ENCODE measurements at places on chromosomes 4 and X. TPM values are rescaled to one million over a fixed set of nuclear protein-coding genes. Genes with fewer than 3 reads are reported as not detected.
A peak's percentile ranks its signal among the peaks of the same experiment; 100 is the strongest.

GRCh38 chr4:15917297-15917696 is 21.2 kb downstream of the FGFBP1 start:
- DNase-seq = no peak
- H3K4me1 ChIP-seq = peaks cover 4% of the 10 kb centered on the region
- H3K4me3 ChIP-seq = no peak overlapping the region
- no peaks in the 10 kb centered on the region for H3K36me3 ChIP-seq
- no peak overlapping the region for H3K27ac ChIP-seq

DNA sequence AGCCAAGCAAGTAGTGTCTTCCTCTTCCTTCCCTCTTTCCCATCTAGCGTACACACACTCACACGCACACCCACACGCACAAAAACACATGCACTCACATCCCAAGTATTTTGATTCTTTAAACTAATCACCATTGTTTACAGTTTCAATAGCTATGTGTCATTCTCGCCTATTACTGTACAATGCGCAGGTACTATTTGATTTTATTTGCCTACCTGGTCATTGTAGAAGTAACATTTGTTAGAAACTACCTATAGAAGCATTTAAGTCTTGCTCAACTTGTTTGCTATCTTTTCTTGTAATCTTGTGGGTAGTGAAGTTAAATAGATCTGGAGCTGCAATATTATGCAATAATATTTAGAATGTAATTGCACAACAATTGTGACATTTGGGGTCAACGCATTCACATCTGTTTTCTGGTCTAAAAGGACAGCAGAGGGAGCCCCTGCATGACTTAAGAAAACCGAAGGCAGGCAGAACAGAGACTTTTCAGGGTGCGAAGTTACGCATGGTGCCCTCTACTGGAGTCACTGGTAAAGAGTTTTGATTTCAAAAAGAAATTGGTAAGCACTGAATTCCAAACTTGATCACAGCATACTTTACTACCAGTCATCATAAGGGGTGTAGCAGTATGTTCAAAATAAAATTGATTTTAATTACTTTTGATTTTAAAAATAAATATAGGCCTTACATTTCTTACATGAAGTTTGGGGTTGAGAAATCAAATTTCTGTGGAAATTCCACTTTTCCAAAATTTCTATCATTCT is 503.3 kb upstream of the FAM241A start:
- H3K36me3 ChIP-seq = no peaks in the 10 kb centered on the region
- peak; percentile 77 for DNase-seq
- H3K27me3 ChIP-seq = no peaks in the 10 kb centered on the region
- H3K4me1 ChIP-seq = no peaks in the 10 kb centered on the region

DNA sequence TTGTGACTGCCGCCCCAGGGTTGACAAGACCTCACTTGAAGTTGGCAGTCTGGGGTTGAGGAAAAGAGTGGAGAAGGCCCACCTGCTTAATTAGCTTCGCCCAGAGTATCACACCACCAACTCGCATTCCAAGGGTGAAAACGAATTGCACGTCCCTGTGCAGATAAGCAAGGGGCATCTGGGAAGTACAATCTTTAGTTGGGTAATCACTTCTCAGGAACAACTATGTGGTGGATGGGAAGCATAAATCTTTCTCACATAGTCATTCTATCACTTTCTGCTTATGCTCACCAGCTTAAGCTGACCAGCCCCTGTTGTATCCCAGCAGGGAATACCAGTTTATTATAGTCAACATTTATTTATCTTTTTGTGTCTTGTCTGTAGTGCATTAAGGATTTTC is 14.3 kb downstream of the SPCS3 start:
- no peaks in the 10 kb centered on the region for H3K27me3 ChIP-seq
- no peak overlapping the region for H3K4me3 ChIP-seq
- no peak overlapping the region for H3K27ac ChIP-seq
- DNase-seq = no peak

DNA sequence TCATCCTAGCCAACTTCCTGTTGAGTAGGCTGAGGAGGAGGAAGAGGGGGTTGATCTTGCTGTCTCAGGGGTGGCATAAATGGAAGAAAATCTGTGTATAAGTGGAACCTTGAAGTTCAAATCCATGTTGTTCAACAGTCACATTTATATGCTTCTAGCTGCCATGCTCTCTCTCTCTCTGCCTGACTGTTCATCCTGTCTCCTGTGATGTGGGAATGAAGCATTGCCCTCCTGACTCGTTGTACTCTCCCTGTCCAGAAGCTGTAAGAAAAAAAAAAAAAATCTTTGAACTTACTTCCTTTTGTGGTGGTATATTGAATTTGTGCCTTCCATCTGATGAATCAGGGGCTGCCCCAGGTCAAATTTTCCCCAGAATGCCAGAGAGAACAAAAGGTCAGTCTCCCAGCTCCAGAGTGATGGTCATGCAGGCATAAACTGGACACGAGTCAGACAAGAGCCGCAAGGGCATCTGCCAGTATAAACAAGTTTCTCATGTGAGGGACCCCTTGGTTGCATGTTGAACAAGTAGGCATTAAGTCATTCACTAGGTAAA is 257.0 kb downstream of the IDS start:
- no peaks in the 10 kb centered on the region for H3K27me3 ChIP-seq
- H3K4me1 ChIP-seq = no peaks in the 10 kb centered on the region
- H3K27ac ChIP-seq = no peak overlapping the region
- DNase-seq = no peak
- H3K4me3 ChIP-seq = no peak overlapping the region

The HERC6 gene
- polyA plus RNA-seq = 12.2 TPM

DNA sequence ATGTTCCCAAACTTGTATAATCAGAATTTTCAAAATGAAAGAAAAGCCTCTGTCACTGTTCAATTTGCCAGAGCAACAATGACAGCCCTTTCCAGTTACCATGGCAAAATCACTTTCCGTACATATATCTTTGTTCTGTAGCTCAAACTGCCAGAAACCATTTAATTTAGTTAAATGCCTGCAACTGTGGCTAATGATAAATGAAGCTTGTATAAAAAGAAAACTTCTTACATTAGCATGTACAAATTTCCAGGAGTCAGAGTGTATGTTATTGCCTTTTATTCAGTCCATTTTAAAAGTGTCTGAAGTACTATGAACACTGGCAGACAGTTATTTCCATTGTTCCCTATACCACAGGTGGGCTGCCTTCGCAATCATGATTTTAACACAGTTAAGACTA is 30.3 kb downstream of the ARAP2 start:
- no peak overlapping the region for H3K27ac ChIP-seq
- DNase-seq = no peak
- H3K4me1 ChIP-seq = no peaks in the 10 kb centered on the region
- no peaks in the 10 kb centered on the region for H3K36me3 ChIP-seq

The UCP1 gene
- polyA plus RNA-seq = 0.16 TPM

- H3K4me1 ChIP-seq = no peaks in the 10 kb centered on the region
- H3K27ac ChIP-seq = no peak overlapping the region
- no peak overlapping the region for H3K4me3 ChIP-seq
- no peak for DNase-seq
Observed at GRCh38 chr4:159075531-159075932, 27.3 kb upstream of the RAPGEF2 start.

- no peak for DNase-seq
- H3K36me3 ChIP-seq = no peaks in the 10 kb centered on the region
- no peaks in the 10 kb centered on the region for H3K4me1 ChIP-seq
- no peaks in the 10 kb centered on the region for H3K27me3 ChIP-seq
Observed at GRCh38 chrX:68132749-68133148, 300.5 kb downstream of the OPHN1 start.

GRCh38 chr4:84726356-84726755 is 143.4 kb downstream of the CDS1 start:
- H3K27me3 ChIP-seq = no peaks in the 10 kb centered on the region
- no peak for DNase-seq
- H3K4me1 ChIP-seq = peaks cover 11% of the 10 kb centered on the region

DNA sequence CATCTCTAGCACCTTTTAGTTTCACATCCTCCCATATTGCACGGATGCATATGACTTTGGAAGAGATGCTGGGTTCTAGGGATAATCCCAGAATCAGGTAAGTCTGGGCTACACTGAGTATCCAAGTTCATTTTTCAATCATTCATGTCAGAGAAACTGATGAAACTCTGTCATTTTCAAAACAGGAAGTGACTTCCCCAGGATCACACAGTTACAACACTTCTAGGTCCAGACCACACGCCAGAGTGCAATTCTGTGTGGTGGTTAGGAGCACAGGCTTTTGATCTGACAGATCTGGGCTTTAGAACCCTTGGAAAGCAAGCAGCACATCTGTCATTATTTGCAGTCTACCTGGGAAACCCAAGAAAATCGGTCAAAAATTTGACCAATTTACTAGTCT is 52.1 kb upstream of the CDKN2AIP start:
- H3K36me3 ChIP-seq = no peaks in the 10 kb centered on the region
- H3K27me3 ChIP-seq = peaks cover 11% of the 10 kb centered on the region
- no peak overlapping the region for H3K4me3 ChIP-seq

GRCh38 chr4:109131559-109131958 is 170.9 kb downstream of the COL25A1 start:
- no peak overlapping the region for H3K4me3 ChIP-seq
- no peaks in the 10 kb centered on the region for H3K36me3 ChIP-seq
- DNase-seq = no peak
- H3K27me3 ChIP-seq = no peaks in the 10 kb centered on the region
- H3K4me1 ChIP-seq = no peaks in the 10 kb centered on the region
- H3K27ac ChIP-seq = no peak overlapping the region

DNA sequence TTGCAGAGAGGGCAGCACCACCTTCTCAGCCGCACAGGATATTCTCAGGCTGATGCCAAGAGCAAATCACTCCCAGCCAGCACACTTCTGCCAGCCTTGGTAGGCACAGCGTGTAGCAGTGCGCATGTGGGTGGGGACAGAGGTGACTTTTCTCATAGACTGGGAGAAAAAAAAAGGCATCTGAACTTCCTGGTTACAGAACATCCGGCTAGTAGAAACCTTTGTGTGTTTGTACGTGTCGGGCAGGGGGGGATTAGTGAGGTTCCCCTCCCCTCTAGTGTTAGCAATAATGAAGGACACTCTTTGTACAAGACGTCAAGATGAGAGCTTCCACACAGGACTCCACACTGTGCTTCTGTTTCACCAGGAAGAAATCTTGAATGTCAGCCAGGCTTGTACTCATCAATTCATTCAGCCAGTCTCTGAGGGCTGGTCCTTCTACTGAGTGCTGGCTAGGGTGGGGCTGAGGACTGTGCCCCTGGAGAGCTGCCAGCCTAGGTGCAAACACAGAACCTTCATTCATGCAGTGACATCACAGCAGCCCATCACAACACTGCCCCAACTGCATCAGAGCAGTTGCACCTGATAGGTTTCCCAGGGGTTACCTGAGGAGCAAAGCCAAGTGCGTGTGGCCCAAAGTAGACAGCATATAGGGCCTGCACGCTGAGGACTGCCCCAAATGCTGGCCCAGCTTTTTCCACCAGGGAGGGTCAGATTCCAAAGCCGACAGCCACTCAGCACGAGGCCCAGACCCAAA is 34.7 kb downstream of the SLC25A5 start:
- H3K4me3 ChIP-seq = no peak overlapping the region
- H3K27ac ChIP-seq = no peak overlapping the region
- H3K4me1 ChIP-seq = no peaks in the 10 kb centered on the region
- no peaks in the 10 kb centered on the region for H3K27me3 ChIP-seq
- H3K36me3 ChIP-seq = no peaks in the 10 kb centered on the region
- DNase-seq = no peak

- no peaks in the 10 kb centered on the region for H3K27me3 ChIP-seq
- no peak for DNase-seq
- H3K4me1 ChIP-seq = peaks cover 15% of the 10 kb centered on the region
- peaks cover 43% of the 10 kb centered on the region for H3K36me3 ChIP-seq
- peak overlapping the region; percentile 26 for H3K27ac ChIP-seq
Observed at GRCh38 chrX:11113731-11114130, 2.6 kb downstream of the HCCS start.

DNA sequence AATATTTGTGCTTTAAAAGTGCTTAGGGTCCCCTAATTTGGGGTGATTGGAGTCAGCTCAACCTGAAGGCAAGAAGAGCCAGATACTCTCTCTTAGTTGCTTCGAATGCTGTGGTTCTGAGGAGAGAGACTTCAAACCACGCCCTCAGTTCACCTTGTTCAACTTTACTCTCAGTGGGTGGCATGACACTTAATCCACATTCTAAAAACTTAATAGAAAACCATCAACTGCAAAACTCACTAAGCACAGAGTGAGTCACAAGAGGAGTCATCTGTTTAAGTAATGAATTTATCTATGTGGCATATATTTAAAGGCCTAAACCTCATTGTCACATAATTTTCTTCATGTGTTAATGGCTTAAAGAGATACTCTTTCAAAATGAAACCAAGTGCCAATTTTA is 99.5 kb upstream of the SLC4A4 start:
- H3K27me3 ChIP-seq = no peaks in the 10 kb centered on the region
- no peaks in the 10 kb centered on the region for H3K4me1 ChIP-seq
- no peak overlapping the region for H3K4me3 ChIP-seq
- no peak for DNase-seq
- no peaks in the 10 kb centered on the region for H3K36me3 ChIP-seq

The AFF2 gene
- polyA plus RNA-seq = 0.07 TPM

DNA sequence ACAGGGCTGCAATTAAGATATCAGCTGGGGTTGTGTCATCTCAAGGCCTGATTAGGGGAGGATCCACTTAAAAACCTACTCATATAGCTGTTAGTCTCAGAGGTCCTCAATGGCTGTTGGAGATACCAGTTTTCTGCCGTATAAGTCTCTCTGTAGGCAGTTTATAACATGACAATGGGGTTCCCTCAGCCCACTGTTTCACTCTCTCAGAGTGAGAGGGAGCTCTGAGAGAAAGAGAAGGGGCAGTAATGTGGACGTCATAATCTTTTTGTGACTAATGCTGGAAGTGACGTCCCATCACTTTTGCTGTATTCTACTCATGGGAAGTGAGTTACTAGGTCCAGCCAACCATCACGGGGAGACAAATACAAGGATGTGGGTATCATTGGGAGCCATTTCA is 70.3 kb downstream of the STIM2 start:
- H3K4me1 ChIP-seq = peaks cover 2% of the 10 kb centered on the region
- no peak for DNase-seq
- no peak overlapping the region for H3K4me3 ChIP-seq
- no peaks in the 10 kb centered on the region for H3K27me3 ChIP-seq
- no peaks in the 10 kb centered on the region for H3K36me3 ChIP-seq

The JAKMIP1 gene
- 4.6 TPM for polyA plus RNA-seq

The SPRY1 gene
- polyA plus RNA-seq = 28.4 TPM

The PRSS12 gene
- 0.07 TPM for polyA plus RNA-seq

DNA sequence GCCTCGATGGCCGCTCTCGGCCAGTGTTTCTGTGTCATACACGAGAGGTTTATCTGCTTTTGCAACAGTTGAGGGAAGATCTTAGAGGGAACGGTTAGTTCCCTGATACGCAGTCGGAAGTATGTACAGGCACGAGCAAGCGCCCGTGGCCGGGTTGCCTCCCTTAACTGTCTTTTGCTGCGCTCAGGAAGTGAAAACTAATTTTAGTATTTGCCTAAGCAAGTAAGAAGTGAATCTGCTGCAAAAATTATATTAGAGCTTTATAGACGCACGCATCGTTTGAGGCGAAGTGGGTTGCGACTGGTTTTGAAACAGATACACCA is 695 bp downstream of the MTM1 start:
- H3K27me3 ChIP-seq = no peaks in the 10 kb centered on the region
- H3K27ac ChIP-seq = peak overlapping the region; percentile 39
- no peaks in the 10 kb centered on the region for H3K36me3 ChIP-seq

- DNase-seq = no peak
- no peak overlapping the region for H3K27ac ChIP-seq
- no peak overlapping the region for H3K4me3 ChIP-seq
- H3K27me3 ChIP-seq = peaks cover 15% of the 10 kb centered on the region
- no peaks in the 10 kb centered on the region for H3K4me1 ChIP-seq
Observed at GRCh38 chrX:136325377-136325776, 24.6 kb downstream of the ADGRG4 start.
